ENCODE measurements at places on chromosomes 5 and 9.

- DNase-seq, result no peak
Observed at GRCh38 chr5:172871536-172871935, 37.5 kb downstream of the ERGIC1 start.

- DNase-seq, result no peak
Observed at GRCh38 chr5:37773809-37774208, 66.0 kb downstream of the GDNF start.

GRCh38 chr5:89728750-89729149 is 680.8 kb downstream of the CETN3 start:
- no peak for DNase-seq

- DNase-seq, result no peak
Observed at GRCh38 chr5:55636177-55636576, 75.9 kb downstream of the SLC38A9 start.

- DNase-seq, result no peak
Observed at GRCh38 chr5:101520417-101520816, 617.3 kb upstream of the ST8SIA4 start.

- DNase-seq, result no peak
Observed at GRCh38 chr9:3960661-3961144, 339.2 kb downstream of the GLIS3 start.

GRCh38 chr9:126156898-126157297 is 169.7 kb upstream of the MVB12B start:
- no peak for DNase-seq
